Endothelial cell of umbilical vein (primary cell): ENCODE measurements at places on chromosomes 1 and 21.

- DNase-seq, result no peak
Measured at GRCh38 chr1:34332996-34333395, 156.3 kb downstream of the C1orf94 start.

DNA sequence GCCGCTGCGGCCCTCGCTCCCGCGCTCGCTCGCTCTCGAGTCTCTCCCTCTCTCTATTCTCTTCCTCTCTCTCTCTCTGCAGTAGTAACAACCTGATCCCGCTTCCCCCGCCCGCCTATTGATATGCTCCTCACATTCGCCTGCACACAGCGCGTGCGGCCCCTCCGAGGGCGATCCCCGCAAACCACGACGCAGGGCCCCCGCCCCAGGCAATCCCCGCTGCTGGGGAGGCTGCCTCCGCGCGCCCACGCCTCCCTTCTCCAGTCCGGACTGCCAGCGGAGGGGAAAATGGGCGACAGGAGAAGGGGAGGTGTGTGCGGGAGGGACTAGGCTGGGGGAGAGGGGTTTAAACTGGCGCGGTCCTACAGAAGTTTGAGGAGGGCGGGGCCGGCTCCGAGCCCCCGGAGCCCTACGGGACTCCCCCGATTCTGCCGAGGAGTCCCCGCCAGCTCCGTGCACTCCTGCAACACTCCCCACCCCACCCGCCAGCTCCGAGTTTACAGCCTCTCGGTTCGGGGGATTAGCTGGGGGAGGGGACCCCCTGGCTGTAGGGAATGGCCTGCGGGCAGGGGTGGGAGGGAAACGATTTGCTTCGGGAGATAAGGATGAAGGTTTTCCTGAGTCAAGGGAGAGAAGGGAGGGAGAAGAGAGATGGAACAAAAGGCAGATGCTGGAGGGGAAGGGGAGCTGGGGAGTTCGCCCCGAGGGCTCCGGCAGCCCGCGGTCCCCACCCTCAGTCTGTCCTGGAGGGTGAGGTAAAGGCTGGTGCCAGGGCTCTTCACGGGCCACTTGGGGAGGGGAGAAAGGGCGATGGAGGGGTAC is 66.6 kb downstream of the SYT2 start:
- DNase-seq, result no peak

- DNase-seq, result no peak
Measured at GRCh38 chr1:119001181-119002027, 13.3 kb upstream of the TBX15 start.

GRCh38 chr1:155184835-155185782 is 11.5 kb downstream of the TRIM46 start:
- no peak for DNase-seq

- no peak for DNase-seq
Measured at GRCh38 chr1:90840352-90840751, 123.2 kb upstream of the BARHL2 start.
